ENCODE measurements at places on chromosomes 11 and 22. TPM values are rescaled to one million over a fixed set of nuclear protein-coding genes. Genes with fewer than 3 reads are reported as not detected.

- DNase-seq: no peak
Observed at GRCh38 chr11:6351782-6352382, 31.6 kb upstream of the CAVIN3 start.

DNA sequence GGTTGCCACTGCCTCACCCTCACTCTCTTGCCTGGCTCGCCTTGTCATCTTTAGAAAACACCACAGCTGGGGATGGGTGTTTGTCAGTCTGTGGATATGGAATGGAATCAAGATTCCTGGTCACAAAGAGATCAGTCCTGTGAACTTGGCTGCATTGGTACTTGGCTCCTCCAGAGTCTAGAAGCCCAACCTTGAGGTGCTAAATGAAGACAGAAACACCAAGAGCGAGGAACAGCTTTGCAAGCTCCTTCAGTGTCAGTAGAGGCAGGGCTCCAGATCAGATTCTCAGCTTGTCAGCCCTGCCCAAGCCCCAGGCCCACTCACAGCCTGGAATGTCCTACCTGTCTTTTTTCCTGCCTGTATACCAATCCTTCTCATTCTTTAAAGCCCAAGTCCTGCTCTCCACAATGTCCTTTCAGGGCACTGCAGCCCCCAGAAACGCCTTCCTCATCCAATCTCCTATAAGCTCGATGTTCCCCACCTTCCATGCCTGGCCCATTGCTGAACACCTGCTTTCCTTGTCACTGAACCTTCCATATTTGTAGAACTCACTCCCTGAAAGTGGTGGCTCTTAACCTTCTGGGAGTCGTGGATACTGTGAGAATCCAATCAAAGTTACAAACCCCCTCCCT lies 188.9 kb downstream of the BCR start:
- DNase-seq: no peak

DNA sequence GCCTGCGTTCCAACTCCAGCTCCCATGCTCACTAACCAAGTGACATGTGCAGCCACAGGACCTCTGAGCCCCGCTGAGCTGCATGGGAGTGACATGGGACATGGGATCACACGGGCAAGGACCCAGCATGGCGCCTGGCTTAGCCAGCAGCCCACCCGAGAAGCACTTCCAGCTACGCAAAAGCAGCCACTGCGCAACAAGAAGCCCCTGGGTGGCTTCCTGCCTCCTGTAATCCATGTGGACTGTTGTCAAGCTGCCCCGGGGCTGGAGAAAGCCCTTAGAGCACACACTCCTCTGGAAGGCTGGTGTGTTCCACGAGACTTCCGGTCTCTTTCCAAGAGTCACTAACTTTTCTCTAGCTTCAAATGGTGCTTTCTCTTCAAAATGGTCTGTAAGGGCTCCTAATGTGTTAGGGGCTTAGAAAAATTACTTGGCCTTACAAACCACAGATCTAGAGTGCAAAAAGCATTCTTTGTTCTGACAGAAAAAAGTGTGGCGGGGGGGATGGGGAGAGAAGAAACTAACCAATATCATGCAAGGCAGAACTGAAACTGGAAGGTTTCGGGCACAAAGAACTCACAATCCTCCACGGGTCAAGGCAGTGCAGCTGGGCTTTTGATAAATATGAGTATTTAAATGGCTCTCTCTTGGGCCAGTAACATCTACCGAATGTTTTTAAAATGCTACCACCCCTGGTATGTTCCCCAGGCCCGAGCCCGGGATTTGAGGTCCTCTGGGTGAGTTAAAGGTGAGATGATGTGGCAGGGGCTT lies 5.5 kb downstream of the C11orf24 start:
- no peak for DNase-seq

- DNase-seq: no peak
Observed at GRCh38 chr11:73137262-73137943, 4.7 kb downstream of the FCHSD2 start.

- DNase-seq: no peak
Observed at GRCh38 chr11:78573681-78574080, 983 bp downstream of the NARS2 start.

GRCh38 chr11:65266210-65266609 lies 4.4 kb downstream of the POLA2 start:
- no peak for DNase-seq

GRCh38 chr11:209275-210121 lies 2.0 kb downstream of the RIC8A start:
- peak; percentile 20 for DNase-seq

Gene OR52I1
- total RNA-seq: not detected

Gene INPPL1
- 50.0 TPM for total RNA-seq

Measured in uterus (tissue), 4 donors.